T-helper 9 cell (primary cell): ENCODE measurements at places on chromosomes 5 and 9.

GRCh38 chr5:133396187-133396741 lies 216.1 kb downstream of the FSTL4 start:
- DNase-seq, result no peak

GRCh38 chr9:81756561-81756960 lies 67.2 kb upstream of the TLE1 start:
- no peak for DNase-seq

DNA sequence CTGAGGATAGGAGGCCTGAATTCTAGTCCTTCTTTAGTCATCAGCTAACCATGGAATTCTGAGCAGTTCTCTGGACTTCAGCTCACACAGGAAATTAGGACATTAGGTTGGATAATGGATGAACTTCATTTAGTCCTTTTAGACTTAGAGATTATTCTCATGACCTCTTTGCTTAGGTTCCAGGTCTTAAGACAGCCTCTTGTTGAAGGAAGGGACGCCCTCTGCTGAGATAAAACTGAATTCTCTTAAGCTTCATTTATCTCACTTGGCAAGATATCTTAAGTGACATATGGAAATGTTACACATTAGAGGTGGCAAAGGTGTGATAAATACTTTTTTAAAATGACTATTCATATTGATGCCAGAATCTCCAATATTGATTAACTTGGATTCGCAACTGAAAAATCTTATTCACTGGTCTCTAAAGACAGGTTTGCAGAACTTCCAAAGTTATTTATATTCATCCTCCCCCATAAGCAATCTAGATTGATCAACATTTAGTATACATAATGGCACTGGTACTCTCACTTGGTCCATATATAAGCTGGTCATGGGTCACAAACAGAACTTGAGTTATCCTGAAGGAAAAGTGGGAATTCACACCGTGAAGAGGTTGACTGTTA lies 16.9 kb upstream of the ZNF366 start:
- no peak for DNase-seq

- DNase-seq, result no peak
These were observed 99.1 kb upstream of the RASGRF2 start for GRCh38 chr5:80860924-80861613.

- DNase-seq, result no peak
These were observed 516.5 kb downstream of the KIF4B start for GRCh38 chr5:155530046-155530445.

DNA sequence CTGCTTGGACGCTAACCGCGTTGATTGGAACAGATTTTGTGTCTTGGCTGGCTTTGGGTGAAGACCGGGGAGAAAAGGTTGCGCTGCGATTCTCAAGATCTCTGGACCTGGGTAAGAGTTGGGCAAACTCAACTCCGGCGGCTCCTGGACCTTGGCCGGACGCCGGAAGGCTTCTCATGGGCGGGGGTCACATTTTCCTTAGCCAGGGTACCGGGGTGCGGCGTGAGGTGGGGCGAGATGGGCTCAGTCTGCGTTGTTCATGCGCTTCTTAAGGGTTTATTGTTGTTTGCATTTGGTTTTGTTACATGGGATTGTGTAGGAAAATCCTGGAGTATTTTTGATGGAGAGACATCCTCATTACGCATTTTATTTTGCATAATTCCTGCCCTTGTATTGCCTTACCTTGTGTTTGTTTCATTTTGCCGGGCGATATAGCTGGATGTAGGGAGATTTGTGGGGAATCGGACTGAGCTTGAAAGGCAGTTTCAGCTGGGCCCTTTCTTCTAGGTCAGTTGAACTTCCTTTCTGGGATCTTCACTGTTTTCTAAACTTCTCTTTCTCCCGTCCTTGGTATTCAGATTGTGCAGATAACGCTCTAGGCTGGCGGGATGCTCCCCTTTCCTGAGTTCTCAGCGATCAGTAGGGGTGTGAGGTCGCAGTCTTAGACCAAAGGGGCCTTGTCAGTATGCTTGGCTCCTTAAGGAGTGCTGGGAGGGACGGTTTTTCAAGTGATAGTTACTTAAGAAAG lies 524 bp downstream of the MEGF10 start:
- DNase-seq, result no peak

DNA sequence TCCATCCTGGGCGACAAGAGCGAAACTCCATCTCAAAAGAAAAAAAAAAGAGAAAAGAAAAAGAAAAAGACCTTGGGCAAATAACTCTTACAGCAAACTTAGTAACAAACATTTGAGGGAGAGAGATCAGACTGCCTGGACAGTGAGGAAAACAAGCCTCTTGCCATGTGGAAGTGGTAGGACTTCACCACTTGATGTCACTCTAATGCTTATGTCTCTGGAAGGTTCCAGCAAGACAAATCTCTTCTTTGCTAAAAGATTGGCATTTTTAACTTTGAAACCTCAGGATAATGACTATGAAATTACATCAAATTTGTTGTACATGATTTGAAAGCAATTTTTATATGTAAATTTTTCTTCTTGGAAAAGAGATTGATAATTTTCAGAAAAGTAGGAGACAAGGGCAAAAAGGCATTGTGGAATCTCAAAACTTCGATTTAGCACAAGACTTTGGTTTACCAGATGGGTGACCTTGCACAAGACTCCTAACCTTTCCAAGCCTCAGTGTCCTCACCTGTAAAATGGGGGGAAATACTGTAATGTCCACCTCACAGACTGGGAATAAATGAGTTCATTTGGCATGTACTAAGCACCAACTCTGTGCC lies 5.4 kb downstream of the ACTL7B start:
- no peak for DNase-seq

- no peak for DNase-seq
These were observed 56.3 kb downstream of the TMEM174 start for GRCh38 chr5:73229271-73229670.

GRCh38 chr9:101664453-101664852 lies 69.7 kb upstream of the PPP3R2 start:
- no peak for DNase-seq

DNA sequence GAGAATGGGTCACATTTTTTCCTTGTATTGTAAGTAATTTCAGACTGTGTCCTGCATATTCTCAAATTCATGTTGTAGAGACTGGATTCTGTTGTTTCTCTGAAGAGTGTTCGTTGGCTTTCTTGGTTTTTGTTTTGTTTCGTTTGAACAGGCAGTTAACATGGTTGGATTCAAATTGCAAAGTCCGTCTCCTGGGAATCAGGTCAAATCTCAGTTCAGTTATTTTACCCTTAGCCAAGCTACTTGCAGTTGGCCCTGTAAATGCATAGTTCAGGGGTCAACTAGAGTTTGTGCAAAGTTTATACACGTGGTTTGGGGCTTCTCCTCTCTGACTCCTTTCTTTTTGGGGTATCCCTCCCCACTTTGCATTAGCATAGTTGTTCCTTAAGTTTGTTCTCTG lies 21.7 kb upstream of the FBXW11 start:
- DNase-seq, result no peak

DNA sequence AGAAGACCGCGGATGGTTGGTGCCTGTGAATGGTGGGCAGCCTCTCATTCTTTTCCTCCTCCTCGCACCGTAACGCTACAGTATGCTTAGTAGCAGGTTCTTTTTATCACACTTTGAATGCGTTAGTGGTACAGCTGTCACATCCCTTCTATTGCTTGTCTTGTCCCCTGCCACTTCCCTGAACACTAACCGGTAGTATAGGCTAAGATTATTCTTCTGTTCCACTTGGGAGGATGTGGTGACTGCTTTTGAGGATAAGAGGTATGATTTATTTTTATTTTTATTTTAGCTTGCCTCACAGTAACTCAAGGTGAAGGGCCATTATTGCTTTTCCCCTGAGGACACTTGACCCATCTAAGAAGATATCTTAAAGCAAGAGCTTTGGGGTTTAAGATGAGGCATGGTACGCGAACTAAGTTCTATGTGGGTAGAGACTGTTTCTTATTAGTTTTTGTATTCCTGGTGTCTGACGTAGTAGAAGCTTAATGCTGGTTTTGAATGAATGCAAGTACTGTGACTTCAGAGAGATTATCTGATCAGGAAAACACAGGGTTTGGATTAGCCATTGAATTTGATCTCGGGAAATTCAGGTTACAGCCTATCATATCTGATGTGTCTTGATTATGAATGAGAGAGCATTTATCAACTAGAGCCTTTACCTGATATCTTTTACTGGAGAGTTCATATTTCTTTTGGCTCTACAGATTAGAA lies 951 bp downstream of the UNC13B start:
- DNase-seq, result no peak

DNA sequence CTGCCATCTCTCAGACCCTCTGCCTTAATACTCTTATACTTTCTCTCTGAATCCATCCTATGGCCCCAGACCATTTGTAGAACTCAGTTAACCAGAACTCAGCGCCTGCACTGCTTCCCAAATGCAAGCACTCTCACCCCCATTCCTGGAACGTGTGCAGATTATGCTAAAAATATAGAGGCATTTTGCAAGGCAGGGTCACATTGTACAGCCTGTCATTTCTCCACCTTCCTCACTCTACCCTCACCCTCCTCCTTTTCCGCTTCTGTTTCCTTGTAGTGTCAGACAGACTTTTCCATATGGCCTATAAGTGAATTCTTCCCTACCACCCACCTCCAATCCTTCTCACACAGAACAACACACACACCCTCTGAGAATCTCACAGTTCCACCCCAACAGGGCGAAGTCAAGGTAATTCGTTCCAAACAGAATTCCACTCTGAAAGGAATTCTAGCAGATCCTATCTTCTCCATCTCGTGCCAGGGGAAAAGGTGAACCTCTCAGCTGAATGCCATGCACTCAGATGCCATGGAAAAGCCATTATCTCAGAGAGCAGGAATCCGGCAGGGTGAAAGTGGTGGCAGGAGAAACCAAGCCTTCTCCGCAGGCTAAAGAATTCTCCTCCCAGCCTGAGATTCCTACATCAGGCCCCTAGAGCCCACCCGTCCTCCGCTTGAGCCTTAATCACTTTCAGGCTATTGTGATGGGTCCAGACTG lies 25.3 kb downstream of the GGTA1 start:
- no peak for DNase-seq

GRCh38 chr9:134623258-134624066 lies 18.1 kb upstream of the COL5A1 start:
- no peak for DNase-seq

DNA sequence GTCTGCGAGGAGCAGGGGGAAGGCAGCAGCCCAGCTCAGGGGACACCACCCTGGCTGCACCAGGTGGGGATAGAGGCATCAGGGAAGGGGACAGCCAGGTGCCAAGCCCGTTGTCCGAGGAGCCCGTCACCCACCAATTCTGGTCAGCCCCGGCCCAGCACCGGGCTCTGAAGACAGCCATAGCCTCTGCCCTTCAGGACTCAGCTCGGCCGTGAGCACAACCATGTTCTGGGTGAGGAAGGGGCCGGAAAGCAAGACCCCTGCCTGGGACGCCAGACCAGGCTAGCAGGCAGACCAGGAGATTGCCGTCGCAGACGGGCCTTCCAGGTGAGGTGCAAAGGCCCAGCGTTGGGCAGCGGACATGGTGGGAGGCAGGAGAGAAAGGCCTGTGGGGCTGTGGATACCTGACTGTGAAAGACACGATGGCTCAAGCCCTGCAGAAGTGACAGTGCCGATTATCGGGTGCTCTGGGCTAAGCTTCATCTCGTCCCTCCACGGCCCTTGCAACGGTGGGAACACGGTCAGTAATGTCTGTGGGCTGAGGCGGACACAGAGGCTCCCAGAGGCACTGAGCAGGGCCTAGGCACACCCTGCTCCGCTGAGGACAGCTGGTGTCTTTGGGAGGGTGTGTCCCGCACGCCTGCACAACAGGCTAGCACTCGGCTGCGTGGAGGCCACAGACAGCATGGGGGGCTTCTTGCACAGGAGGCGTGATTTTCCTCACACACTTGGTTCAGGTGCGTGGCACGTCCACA lies 36.5 kb downstream of the DBH start:
- no peak for DNase-seq

- no peak for DNase-seq
These were observed 102.2 kb downstream of the GCNT1 start for GRCh38 chr9:76561050-76561713.

DNA sequence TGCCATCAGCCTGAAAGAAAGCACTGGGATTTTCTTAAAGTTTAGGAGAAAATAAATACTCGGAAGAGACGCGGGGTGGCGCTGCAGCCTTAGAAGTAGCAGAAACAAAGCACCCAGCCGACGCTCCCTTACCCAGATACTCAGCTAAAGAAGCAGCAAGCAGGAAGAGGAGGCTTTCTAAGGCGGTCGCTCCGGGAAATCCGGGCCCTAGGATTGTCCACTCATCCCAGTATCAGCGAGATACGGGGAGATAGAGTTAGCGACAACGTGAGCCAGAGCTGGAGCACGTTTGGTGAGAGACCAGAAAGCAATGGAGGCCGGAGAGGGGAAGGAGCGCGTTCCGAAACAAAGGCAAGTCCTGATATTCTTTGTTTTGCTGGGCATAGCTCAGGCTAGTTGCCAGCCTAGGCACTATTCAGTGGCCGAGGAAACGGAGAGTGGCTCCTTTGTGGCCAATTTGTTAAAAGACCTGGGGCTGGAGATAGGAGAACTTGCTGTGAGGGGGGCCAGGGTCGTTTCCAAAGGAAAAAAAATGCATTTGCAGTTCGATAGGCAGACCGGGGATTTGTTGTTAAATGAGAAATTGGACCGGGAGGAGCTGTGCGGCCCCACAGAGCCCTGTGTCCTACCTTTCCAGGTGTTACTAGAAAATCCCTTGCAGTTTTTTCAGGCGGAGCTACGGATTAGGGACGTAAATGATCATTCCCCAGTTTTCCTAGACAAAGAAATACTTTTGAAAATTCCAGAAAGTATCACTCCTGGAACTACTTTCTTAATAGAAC lies at the start of gene PCDHB2:
Gene PCDHB2, plus strand, starts transcription at position 135 of the 782 bp plus-strand sequence. Its CDS starts 176 bp downstream, at position 311.
- no peak for DNase-seq

DNA sequence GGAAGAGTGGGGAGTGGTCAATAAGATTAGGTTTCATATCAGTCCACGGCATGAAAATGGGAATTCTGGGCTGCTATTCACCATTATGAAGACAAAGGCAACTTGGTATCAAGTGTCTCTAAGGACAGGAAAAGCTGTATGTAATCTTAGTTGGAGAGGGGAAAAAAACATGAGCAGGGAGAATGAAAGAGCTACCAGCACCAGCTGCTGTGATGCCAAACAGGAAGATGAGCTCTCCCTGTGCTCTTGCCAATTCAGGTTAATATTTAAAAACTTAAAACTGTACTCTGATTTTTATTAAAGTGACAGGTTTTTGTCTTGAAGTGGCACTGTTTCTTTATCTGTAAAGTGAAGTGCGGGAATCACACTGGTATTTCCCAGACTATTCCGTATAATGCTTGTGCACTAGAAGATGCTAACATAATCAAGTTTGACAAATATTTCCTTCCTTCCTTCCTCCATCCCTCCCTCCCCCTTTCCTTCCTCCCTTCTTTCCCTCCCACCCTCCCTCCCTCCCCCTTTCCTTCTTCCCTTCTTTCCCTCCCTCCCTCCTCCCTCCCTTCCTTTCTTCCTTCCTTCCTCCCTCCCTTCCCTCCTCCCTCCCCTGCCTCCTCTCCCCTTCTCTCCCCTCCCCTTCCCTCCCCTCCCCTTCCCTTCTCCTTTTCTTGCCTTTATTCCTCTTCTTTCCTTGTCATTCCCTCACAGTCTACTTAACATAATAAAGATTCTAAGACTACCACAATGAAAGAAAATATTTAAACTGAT lies 1383.0 kb upstream of the C9orf72 start:
- DNase-seq, result no peak

- DNase-seq, result no peak
These were observed 190.6 kb upstream of the MSX2 start for GRCh38 chr5:174533751-174534241.
